ENCODE measurements at places on chromosomes 16 and 17.
A peak's percentile ranks its signal among the peaks of the same experiment; 100 is the strongest.

DNA sequence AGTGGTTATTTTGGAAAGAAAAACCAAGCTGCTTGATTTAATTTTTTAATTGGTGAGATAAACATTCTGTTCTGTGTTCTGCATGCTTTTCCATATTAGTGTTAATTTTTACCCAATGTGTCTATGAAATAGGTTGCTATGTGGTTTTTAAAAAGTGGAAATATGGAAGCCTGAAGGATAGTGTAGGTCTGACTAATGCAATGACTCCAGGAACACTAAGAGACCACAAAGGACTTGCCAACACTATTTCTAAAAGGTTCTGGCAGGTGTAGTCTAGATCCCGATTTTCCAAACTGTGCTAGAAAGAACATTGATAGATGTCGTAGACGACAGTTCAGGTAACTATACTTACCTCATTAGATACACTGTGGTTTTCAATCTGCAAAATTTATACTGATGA is 877.4 kb upstream of the GOT2 start:
- no peak for DNase-seq

- DNase-seq: no peak
Measured at GRCh38 chr16:14473488-14473887, 156.6 kb downstream of the PARN start.

GRCh38 chr16:7820816-7821215 is 488.2 kb downstream of the RBFOX1 start:
- no peak for DNase-seq

DNA sequence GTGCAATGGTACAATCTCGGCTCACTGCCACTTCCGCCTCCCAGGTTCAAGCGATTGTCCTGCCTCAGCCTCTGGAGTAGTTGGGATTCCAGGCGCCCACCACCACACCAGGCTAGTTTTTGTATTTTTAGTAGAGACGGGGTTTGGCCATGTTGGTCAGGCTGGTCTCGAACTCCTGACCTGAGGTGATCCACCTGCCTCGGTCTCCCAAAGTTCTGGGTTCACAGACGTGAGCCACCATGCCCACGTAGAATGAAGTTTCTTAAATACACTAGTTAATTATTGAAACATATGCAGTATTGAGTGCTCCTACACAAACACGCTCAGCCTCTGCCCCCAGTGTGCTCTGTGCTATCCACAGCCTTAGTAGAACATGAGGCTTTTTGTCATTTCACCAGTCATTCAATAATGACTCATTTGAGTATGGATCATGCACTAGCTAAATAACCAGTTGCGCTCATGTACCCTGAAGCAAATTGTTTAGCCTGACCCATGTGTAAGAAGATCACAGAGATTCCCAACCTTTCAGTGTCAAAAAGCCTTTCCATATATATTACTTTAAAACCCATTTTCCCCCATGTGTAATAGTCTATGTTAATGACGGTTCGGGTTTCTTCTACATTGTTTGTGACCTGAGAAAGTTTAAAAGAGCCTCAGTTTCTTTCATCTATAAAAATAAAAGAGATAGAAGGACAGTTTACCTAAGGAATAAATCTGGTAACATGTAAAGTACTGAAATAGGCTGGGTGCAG is 49.7 kb downstream of the TUBD1 start:
- DNase-seq: peak; percentile 97

DNA sequence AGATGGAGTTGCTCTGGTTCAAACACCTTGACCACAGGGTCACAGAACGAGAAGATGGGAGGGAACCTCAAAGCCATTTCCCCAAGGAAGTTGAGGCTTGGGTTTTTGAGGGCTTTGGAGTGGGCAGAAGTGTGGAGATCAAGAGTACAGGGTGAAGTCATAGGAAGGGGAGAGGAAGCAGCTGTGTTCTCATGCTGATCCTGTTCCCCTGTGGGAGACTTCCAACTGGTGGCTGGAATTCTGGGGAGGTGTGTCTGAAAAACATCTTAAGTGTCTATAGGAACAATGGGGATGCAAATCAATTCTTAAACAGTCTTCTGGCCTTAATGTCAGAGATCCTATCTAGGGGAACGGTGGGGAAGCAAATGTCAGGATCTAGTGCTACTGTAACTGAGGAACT is 38.8 kb upstream of the HSBP1 start:
- DNase-seq: peak; percentile 2

GRCh38 chr17:27091043-27091497 is 202.8 kb upstream of the WSB1 start:
- DNase-seq: no peak

DNA sequence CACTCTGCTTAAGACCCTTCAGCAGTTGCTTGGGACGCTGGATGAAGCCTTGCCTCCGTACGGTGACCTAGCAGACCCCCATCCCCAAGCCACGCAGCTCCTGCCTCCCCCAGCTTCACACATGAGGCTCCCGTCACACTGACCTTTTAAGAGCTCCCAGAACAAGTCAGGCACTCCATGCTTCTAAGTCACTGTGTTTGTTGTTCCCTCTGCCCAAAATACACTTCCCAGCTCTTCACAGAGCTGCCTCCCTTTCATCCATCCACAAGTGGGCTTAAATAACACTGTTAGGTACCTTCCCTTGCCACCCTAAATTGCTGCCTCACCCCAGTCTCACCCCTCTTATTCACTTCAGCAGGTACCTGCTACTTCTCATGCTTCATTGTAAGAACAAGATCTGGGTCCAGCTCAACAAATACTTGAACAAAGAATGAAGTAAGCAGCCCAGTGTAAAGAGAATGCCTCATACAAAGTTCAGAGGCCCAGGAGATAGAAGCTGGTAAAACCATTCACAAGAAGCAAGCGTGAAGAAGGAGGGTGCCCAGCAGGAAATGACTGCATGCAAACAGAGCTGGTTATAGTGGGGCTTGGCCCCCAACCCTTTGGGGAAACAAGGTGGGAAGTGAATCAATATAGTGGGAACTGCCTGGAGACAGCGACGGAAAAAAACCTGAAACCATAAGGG is 5.8 kb downstream of the ZC3H7A start:
- peak; percentile 49 for DNase-seq

Measured in cardiac muscle cell (in vitro differentiated cells and primary cell).